ENCODE measurements at places on chromosomes 3 and 15. TPM values are rescaled to one million over a fixed set of nuclear protein-coding genes. Genes with fewer than 3 reads are reported as not detected.

GRCh38 chr3:129602730-129603560, 3.5 kb downstream of the PLXND1 start:
- DNase-seq: peak; percentile 69

DNA sequence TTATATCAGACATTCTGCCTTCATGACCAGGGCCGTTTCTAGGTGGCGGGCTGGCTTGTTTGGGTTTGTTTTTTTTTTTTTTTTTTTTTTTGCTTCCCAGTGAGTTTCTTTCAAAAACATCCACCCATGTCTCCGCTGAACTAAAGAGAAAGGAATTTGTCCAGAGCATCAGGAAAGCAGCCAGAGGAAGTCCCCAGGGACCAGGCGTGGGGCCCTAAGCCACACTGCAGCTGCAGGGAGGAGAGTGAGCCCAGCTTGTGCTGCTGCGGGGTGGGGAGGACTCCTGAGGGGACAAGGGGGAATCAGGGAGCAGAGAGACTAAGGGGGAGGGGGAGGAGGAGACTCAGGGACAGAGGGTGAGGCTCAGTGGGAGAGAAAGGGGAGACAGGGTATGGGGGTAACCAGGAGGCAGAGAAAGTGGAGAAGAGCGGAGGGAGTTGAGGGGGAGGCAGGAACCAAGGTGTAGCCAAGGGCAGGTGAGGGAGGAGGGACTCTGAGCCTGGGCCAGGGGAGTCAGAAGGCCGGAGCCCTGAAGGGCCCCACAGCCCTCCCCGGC, 49.5 kb downstream of the CYP11A1 start:
- DNase-seq: peak; percentile 70

DNA sequence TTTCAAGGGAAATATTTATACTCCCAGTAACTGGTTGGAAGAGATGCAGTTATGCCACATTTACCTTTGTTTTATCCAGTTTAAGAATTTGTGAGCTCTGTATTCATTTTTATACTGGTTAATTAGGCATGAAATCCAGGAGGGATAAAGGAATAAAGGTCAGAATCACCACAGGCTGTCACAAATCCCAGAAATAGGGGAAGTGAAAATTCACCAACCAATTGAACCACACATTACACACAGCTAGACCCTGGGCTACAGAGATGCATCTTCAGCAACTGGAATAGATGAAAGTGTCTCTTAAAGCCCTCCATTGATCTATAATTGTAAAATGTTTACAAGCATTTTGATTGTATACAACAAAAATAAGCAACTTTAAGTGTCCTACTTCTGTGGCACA, 18.5 kb downstream of the SERPINI1 start:
- DNase-seq: no peak

The ITGA11 gene
- total RNA-seq: 4.7 TPM

The CRABP1 gene
- total RNA-seq: 132 TPM

The CYFIP1 gene
- 92.2 TPM for total RNA-seq

All from hepatocyte (in vitro differentiated cells).